Sigmoid colon (tissue), 7 donors: ENCODE measurements at places on chromosomes 5 and 9. TPM values are rescaled to one million over a fixed set of nuclear protein-coding genes. Genes with fewer than 3 reads are reported as not detected.

SHISAL2B gene
- not detected for total RNA-seq

DOK3 gene
- 4.6 TPM for total RNA-seq

SLC12A2 gene
- total RNA-seq, result 55.9 TPM

FSD1L gene
- 6.4 TPM for total RNA-seq

ADAMTS2 gene
- total RNA-seq, result 33.2 TPM

STK10 gene
- total RNA-seq, result 12.6 TPM

PCDHA4 gene
- total RNA-seq, result 1.2 TPM
